Colonic mucosa (tissue), 4 donors: ENCODE measurements at places on chromosomes 11 and 22. TPM values are rescaled to one million over a fixed set of nuclear protein-coding genes. Genes with fewer than 3 reads are reported as not detected.

GRCh38 chr11:117228091-117228490 lies 3.8 kb downstream of the PCSK7 start:
- peaks cover 9% of the 10 kb centered on the region for H3K36me3 ChIP-seq
- no peaks in the 10 kb centered on the region for H3K27me3 ChIP-seq
- no peak for DNase-seq
- H3K4me1 ChIP-seq: peaks cover 15% of the 10 kb centered on the region

GRCh38 chr22:48263431-48263765 lies 1500.9 kb downstream of the TBC1D22A start:
- H3K27me3 ChIP-seq: no peaks in the 10 kb centered on the region
- H3K4me1 ChIP-seq: no peaks in the 10 kb centered on the region
- no peak overlapping the region for H3K4me3 ChIP-seq
- no peaks in the 10 kb centered on the region for H3K36me3 ChIP-seq
- H3K27ac ChIP-seq: no peak overlapping the region

DNA sequence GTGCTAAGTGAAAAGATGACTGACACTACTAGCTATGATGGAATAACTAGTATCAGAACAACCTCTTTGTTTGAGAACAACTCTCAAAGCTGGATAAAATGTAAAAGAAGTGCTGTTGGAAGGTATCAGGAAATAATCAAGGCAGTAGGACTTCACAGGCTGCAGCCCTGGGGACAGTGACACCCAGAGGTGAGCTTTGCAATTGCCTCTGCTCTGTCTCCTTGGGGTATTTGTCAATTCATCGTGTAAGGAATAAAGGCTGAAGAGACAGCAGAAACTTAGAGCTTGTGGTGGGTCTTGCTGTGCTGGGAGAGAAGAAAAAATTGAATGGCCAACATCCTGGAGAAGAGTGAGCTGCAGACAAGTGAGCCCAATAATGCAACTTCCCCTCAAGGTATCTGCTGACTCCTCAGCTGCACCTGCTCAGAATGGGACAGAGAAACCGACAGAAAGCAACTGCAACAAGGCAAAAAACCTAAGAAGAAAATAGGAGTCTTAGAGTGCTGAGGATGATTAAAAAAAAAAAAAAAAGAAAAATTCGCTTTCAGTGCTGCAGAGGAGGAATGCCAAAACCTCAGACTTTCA lies 141.1 kb downstream of the RCN1 start:
- no peaks in the 10 kb centered on the region for H3K4me1 ChIP-seq
- H3K36me3 ChIP-seq: no peaks in the 10 kb centered on the region
- H3K27me3 ChIP-seq: no peaks in the 10 kb centered on the region
- no peak overlapping the region for H3K4me3 ChIP-seq
- no peak for DNase-seq

Gene FOSL1
- 4.2 TPM for total RNA-seq

Gene SCT
- 3.2 TPM for total RNA-seq

Gene MRE11
- 17.6 TPM for total RNA-seq
